ENCODE measurements at places on chromosomes 13 and 19.

DNA sequence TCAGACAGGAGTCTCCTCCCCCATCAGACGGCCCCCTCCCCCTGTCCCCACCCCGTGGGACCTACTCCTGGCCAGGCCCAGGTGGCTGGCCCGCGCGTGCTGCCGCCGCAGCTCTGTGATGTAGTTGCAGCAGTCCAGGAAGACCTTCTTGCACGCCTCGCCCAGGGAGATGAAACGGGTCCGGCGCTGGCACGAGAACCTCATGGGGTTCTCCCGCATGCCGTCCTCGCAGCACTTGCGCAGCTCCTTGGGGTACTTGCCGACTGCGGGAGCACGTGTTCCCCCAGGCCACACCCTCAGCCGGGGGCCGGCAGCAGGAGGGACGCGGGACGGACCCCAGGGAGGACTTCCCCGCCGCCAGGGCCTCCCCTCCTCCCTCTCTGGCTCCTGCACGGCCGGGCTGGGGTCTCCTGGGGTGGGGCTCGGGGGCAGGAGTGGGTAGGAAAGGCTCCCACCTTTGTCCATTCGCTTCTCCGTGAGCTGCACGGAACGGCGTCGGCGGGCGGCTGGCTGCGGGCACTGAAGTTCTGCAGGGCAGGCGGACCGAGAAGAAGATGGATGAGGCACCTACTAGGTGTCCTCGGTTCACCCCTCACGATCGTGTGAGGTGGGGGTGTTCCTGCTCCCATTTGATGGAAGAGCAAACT, 13.3 kb downstream of the C3 start:
- no peak for DNase-seq

DNA sequence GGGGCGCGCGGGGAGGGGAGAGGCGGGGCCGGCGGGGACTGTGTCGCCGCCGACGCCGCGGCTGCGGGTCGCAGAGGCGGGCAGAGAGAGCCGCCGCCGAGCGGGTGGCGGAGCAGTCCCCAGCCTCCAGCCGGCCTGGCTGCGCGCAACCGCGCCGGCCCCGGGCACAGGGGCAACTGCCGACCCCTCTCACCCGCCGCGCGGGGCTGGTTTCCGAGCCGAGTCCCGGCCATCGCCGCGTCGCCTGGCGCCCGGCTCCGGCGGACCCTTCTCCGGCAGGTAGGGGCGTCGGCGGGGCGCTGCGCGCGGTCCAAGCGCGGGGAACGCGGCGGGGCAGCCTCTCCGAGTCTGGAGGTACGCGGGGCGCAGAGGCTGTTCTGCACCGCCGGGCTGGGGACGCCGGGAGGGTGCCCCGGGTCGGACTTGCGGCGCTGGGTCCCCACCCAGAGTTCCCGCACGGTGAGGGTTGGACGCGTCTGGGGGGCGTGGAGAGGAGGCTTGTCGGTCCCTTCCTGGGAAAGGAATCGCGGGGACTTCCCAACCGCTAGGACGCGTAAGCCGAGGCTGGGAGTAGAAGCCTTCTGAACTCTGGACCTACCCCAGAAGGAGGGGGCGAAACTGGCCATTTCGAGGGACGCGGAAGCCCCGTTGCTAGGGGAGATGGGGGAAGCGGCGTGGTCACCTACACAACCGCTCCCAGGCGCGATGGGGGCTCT, 133.6 kb upstream of the MYO16 start:
- DNase-seq = no peak

- DNase-seq = no peak
Measured at GRCh38 chr19:41000310-41000737, 9.2 kb downstream of the CYP2B6 start.

GRCh38 chr19:22532388-22533300, 101.5 kb upstream of the ZNF492 start:
- DNase-seq = no peak

GRCh38 chr13:34412817-34413375, 529.2 kb upstream of the NBEA start:
- DNase-seq = no peak

- DNase-seq = no peak
Measured at GRCh38 chr13:73340069-73340468, 281.3 kb downstream of the KLF5 start.

GRCh38 chr19:16266586-16266942, 58.1 kb upstream of the KLF2 start:
- DNase-seq = no peak

DNA sequence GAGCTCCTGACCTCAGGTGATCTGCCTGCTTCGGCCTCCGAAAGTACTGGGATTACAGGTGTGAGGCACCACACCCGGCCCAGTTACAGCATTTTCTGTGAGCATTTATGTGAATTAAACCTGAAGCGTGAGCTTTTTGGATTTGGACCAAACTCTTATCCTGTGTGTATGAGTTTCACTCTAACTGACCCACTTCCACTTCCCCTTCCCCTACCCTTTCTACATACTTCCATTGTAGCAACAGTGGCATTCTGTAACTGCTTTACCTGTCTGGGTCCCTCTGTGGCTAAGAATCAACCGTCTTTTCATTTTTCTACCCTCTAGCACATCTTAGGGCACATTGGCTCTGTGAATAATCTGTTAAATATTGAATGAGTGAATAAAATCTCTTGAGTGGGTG, 16.2 kb downstream of the FRY start:
- no peak for DNase-seq

DNA sequence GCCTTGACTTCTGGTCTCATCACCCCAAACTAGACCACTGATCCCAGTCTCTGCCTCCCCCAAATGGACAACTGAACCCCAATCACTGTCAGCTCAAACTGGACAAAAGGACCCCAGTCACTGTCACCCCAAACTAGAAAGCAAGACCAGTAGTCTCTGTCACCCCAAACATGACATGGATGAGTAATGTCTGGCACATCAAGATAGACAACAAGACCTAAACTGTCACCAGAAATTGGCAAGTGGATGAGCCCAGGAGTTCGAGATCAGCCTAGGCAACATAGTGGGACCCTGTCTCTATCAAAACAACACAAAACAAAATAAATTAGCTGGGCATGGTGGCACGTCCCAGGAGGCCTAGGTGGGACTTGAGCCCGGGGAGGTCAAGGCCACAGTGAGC, 12.0 kb downstream of the RABAC1 start:
- DNase-seq = no peak

DNA sequence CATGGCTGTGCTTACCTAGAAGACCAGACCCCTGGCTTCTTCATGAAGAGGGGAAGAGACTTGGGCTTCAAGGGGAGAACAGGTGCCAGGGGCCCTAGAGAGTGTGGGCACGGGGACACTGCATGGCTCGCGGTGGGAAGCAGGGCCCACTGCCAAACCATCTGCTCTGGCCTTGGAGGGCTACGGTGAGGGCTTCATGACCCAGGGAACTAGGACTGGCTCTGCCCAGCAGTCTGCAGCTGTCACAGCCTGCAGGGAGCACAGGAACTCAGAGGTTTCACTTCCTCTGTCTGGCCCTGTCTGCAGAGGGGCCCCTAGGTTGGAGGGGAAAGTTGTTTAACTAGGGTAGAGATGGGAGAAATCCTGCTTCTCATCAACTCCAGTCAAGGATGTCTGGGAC, 4.3 kb downstream of the ERCC1 start:
- DNase-seq = peak; percentile 20

GRCh38 chr19:4974880-4975469, 6.1 kb downstream of the KDM4B start:
- no peak for DNase-seq

DNA sequence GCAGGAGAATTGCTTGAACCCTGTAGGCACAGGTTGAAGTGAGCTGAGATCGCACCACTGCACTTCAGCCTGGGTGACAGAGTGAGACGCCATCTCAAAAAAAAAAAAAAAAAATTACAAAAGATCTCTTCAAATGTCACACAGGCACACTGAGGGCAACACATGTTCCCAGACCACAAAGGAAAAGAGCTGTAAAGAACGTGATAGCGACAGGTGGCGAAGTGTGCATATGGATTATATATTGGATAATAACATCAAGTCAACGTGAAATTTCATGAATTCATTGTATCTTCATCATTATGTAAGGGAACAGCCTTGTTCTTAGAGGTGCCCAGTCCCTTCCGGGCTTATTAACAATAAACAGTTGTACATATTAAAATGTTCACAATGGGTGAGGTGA, 31.8 kb upstream of the DPP9 start:
- peak; percentile 50 for DNase-seq

DNA sequence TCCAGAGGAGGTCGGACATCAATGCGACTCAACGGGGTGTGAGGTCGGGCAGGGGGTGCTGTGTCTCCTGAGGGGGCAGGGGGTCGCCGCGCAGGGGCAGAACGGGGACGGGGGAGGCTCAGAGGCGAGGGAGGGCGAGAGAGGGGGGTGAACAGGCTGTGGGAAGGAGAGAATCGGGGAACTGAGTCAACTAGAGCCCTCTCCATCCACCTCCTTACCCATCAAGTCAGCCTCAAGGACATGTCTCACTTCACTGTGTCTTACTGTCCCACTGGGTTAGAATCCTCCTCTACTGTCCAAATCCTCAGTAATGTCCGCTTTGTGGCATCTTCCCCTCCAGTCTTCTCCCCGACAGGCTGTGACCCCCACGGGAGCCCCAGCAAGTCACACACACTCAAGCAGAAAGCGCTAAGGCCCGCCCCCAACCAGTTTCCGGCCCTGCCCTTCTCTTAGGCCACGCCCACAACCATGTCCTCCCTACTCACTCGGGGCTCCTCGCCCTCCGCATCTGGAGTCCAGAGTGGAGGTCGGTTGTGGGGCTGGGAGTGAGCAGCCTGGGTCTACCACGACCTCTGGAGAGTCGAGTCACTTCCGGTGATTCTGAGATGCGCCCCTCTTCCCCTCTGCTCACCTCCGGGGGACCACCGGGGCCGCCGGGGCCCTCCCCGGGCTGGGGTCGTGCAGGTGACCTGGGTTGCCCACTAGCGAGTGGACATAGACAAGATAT, 9.3 kb downstream of the PLEKHA4 start:
- no peak for DNase-seq

DNA sequence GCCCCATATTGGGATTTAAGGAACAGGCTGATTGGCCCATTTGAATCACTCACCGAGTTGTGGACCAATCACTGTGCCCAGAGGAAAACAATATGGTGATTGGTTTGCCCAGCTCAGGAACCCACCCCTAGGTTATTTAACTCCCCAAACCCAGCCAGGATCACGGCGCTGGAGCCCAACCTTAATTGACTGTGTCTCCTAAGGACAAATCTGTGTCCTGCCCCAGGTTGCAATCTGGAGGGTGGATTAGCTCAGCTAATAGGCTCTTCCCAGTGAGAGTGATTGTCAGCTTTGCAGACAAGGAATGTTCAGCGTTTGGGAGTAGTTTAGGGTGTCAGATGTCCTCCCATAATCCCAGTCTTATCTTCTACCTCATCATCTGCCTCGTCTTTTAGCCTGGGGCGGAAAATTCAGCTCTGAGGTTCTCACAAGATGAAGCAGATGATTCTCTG, 3.5 kb upstream of the ZNF358 start:
- DNase-seq = peak; percentile 22

DNA sequence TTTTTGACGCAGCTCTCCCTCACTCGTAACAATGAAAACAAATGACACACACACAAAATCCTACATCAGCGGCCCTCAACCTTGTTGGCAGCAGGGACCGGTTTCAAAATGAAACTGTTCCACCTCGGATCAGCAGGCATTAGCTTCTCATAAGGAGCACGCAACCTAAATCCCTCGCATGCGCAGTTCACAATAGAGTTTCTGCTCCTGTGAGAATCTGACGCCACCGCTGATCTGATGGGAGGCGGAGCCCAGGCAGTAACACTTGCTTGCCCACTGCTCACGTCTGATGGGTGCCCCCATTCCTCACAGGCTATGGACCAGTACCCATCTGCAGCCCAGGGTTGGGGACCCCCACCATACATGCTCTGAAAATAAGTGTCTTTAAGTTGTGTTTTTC, 43.4 kb downstream of the DHRS12 start:
- no peak for DNase-seq

GRCh38 chr13:82749551-82749950, 1132.7 kb downstream of the SLITRK1 start:
- no peak for DNase-seq

GRCh38 chr19:13164343-13165161, 14.3 kb downstream of the IER2 start:
- DNase-seq = peak; percentile 84

GRCh38 chr19:37309834-37310575, 60.9 kb upstream of the ZNF527 start:
- DNase-seq = peak; percentile 19

DNA sequence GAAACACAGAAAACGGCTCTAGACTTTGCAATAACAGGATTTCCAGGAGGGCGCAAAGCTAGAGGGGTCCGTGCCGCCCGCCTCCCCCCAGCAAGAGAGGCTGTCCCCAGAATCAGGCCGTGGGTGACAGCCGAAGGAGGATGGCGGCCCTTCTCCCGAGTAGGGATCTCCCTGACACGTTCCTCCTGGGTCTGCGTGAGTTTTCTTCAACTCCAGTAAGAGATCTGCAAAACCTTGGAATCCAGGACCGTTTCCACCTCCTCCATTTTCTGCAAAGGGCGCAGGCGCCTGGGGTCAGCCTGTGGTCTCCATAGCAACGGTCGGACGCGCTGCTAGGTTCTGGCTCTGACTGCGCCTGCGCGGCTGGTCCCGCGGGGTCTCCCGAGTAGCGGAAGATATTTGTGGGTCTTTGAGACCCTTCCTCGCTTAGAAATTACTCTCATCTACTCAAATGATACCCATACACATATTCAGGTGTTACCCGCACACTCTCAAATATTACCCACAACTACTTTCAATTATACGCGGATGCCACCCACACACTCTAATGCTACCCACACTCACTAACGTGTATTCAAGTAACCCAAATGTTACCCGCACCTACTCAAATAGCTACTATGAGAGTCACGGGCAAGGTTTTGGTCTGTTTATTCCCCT, 2.1 kb downstream of the PNMA8C start:
- peak; percentile 89 for DNase-seq

GRCh38 chr19:35066691-35067563, 25.4 kb downstream of the HPN start:
- peak; percentile 91 for DNase-seq

GRCh38 chr19:28710278-28710677, 502.7 kb downstream of the UQCRFS1 start:
- DNase-seq = peak; percentile 79

DNA sequence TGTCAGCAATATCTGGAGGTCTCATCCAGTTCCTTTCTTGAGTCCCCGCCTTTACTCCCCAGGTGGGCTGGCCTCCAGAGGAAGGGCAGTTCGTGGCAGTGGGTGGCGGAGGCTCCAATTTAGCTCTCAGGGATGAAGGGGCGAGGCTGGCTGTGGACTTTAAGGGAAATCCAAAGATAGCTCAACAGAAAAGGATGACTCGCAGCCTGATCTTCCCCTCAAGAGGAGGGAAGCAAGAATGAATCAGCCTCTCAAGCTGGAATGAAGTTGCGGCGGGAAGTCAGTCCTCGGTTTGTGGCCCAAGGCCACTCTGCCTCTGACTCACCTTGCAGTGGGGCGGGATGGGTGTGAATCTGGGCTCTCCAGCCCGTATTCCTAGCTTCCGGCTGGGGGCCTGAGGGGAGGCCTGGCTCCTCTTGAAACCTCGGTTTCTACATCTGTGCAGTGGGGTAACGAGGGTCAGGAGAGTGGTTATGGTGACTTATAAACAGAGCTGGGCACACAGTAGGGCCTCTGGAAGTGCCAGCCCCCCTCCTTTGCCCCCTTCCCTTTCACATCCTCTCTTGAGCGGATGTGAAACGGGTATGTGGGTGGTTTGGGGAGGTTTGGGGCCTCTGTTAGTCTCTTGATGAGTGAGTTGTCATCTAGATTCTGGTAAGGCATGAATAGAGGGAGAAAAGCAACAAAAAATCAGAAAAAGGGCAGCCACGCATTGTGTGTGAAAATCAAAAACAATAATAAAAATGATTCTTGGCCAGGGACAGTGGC, 10.5 kb upstream of the SMG9 start:
- no peak for DNase-seq

Measured in NCI-H2171 treated with DMSO at 0.1 percent for 48 hours (cell line).